T-helper 2 cell (primary cell): ENCODE measurements at places on chromosomes 12 and 14.
A peak's percentile ranks its signal among the peaks of the same experiment; 100 is the strongest.

DNA sequence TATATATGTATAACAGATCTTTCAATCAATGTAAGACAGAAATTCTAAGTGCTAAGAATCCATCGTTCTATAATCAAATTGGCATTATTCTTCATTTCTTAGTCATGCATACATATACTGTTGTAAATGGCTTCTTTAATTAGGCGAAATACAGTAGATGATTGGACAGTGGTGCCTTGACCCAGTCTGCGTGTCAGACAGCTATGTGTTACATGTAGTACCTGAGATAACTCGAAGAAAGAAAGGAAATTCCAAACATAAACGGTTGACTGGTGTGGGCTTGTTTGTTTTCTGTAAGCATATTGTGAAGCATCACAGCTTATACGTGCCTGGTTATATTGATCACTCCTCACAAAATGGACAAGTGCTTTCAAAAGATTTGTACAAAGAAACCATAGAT, 210.5 kb downstream of the ETNK1 start:
- no peak for DNase-seq

DNA sequence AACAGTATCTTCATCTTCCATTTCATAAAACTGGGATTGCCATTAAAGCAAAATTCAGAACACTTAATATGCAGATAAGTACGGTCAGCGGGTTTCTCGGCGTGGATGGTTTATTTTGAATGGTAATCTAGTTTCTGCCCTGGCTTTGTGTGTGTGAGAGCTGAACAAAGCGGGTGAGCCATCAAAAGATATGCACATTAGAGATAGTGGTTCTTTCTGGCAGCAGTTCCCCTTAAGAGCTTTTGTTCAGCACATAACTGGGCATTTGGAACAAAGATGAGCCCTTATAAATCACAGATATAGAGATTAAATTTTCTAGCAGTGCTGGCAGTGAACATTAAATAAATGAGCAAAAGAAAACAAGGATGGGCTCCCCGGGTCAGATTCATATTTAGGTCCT, 207.5 kb downstream of the CALM1 start:
- DNase-seq, result no peak

DNA sequence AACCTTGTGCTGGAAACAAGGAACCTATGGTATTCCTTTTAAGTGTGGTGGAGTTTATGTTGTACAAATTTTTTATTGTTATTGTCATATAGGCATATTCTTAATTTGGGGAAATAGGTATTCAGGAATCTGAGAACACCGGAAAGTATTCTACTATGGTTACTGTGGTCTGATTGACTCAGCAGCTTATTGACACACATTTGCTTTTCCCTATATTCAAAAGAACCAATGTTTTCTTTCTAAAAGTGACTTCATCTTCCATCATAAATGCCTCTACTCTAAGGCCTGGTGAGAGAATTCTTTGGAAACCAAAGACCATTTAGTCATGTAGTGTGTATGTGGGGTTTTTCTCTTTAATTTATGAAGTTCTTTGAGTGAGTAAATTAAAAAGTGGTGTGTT, 474.8 kb downstream of the TMTC2 start:
- no peak for DNase-seq

GRCh38 chr12:52818388-52818787, 4.5 kb upstream of the KRT4 start:
- DNase-seq, result no peak

DNA sequence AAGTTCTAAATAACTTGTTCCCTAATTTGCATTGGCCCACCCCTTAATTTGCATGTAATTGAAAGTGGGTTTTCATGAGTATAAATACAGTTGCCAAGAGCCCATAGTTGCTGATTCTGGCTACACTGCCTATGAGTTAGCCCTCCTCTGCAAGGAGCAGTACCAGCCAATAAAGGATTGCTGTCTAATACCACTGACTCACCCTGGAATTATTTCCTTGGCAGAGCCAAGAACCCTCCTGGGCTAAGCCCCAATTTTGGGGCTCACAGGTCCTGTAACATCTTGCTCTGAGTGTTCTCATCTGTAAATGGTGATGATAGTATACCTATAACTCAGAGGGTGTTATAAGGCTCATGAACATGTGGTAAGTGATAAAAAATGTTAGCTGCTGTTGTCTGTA, 6.8 kb downstream of the TTC8 start:
- no peak for DNase-seq

- DNase-seq, result peak; percentile 85
Measured at GRCh38 chr14:91872011-91872501, 4.7 kb upstream of the TC2N start.

DNA sequence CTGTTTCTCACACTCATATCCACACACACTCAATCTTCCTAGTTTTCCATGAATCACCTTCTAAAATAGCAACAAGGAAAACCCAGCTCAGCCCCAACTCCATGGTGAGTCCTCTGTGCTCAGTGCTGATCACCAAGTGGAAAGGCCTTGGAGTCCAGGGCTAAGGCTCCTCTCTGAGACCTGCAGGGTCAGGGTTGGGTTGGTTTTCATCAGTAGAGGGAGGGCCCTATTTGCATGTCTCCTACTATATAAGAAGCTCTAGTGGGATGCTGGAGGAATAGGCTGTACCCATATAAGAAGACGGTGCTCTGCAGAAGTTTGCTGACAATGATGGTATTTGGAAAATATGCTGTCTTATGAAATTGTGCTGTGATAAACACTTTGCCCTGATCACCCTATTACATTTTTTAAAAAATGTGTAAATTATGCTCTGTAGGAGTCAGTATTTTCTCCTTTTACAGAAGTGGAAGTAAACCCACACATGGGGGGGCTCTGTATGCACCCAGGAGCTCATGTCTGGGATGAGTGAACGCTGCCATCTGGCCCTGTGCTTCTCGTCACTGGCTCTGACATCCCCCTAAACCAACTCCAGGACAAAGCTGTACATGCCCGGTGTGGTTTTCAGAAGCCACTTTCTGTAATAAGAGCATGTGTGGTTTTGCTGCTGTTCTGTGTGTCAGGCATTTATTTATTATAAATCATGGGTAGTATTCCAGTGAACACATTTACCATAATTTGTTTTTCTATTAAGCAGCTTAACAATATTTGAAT, 536.3 kb downstream of the TMEM121 start:
- DNase-seq, result no peak

DNA sequence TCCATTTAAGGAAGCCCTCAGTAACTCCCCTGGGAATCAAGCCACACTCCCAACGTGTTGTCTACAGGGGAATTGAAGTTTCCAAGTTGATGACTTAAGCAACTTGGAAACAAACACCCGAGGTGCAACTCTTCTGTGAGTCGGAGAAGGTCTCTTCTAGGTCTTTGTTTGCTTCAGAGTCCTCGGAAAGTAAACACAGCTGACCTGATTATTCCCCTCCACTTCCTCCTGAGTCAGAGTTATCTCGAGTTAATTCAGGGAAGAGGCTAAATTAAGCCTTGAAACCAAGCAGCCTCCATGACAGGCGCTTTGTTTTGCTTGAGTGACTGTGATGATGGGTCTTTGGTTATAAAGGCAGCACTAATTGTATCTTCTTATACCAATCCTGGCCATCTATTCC, 41.8 kb downstream of the TUNAR start:
- DNase-seq, result no peak

DNA sequence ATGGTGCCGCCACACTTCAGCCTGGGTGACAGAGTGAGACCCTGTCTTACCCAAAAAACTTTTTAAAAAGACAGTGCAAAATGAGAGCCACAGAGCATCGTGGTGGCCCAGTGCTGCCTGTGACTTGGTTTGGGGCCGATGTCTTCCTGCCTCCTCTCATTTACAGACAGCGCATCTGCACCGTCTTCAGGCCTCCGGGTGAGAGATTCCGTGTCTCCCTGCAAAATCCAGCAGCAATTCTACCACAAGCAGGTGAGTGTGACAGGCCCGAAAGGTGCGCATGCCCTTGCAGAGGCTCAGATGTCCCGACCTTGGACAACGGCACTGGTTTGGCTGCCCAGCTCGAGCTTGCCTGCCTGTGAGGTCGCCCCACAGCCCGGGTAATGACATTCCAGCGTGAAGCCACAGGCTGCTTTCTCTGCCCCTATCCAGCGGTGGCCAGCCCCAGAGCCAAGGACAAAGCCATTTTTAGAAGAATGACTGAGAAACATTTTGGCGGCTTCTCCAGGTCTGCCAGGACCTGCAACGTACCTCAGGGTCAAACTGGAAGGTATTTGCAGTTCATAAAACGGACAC, 70.3 kb upstream of the RFLNA start:
- DNase-seq, result no peak
